ENCODE measurements at places on chromosomes 12 and 14.
A peak's percentile ranks its signal among the peaks of the same experiment; 100 is the strongest.

- no peak for DNase-seq
Measured at GRCh38 chr12:106897082-106897481, 58.6 kb upstream of the TMEM263 start.

DNA sequence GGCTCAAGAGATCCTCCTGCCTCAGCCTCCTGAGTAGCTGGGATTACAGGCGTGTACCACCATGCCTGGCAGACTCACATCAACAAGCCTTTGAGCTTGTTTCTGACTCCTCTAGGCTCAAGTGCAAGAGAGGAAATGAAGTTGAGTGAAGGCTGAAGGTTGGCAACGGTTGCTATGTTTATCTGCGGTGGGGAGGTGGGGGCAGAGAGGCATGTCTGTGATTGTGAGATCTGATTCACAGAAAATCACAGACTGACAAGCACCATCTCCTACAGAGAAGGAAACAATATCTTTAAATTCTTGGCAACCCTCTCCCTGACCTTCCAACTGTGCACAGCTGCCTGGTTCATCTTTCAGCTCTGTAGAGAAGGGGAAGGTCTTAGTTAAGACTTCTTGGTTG lies 22.1 kb upstream of the NINJ2 start:
- DNase-seq = peak; percentile 74

DNA sequence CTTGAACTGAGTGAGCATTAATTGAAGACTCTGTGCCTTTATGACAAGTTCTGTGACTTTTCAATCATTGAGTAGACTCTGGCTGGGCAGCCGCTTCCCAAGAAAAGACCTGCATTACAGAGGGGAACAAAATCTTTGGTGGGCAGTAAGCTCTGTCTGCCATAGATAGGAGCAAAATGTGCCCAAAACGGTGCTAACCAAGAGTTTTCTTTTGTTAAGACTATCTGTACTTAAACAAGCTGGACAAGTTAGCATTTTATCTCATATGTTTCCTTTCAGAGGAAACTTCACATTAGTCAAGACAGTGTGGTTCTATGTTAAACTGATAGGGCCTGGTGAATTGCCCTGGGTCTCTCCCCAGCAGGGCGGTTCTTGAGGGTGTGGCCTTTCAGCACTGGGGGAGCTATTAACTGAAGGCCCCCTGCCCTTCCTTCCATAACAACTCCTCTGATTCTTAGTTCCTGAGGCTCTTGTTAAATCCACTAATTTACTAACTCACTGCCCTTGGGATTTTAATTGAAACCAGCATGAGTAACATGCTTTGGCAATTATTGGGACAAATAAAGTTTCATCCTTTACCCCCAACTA lies 219.6 kb downstream of the KTN1 start:
- DNase-seq = no peak

GRCh38 chr12:126397071-126397581 lies 1331.9 kb downstream of the AACS start:
- no peak for DNase-seq

- DNase-seq = no peak
Measured at GRCh38 chr12:19994968-19995367, 373.4 kb upstream of the PDE3A start.

DNA sequence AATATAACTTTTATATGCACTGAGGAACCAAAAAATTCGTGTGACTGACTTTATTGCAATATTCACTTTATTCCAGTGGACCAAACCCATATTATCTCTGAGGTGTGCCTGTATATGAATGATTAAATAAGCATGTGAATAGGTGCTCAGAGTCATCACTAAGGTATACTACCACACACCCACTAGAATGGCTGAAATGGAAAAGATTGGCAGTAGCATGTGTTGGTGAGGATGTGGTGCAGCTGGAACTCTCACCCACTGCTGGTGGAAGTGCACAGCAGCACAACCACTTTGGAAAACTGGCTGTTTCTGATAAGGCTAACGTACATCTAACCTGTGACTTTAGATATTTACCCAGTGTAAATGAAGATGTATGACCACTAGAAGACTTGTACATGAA lies 36.8 kb downstream of the GOLGA5 start:
- no peak for DNase-seq

DNA sequence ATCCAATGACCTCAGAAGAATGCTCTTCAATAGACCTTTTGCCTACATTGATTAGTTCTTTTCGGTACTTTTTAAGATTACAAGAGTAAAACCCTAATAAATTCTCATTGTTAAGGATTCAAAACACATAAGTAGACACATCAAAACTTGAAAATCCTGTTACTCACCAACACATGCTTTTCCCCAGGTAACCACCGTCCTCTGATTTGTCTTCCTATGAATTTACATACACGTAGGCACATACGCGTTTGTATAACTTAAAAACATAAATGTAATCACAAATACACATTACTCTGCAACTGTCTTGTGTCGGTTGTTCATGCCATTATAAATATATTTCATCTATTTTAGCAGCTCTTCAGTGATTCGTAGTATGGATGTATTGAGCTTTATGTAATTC lies 910 bp upstream of the WASHC4 start:
- DNase-seq = no peak

- no peak for DNase-seq
Measured at GRCh38 chr12:88544991-88545980, 35.0 kb downstream of the KITLG start.

DNA sequence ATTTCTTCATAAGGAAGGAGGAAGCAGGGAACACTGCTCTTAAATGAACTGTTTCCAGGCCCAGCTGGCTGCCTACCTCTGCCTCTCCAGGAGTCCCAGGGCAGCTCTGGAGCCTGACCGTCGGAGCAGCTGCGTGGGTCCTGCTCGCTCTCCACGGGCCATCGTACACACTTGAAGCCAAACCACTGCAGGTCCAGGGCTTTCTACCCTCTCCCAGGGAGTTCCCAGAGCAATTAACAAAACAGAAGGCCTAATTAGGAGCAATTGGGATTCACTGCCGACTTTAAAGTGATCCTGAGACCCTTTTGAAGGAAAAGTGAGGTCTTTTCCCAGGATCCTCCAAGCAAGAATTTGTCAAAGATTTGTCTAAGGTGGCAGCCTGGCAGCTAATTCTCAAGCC lies 76.9 kb downstream of the OTX2 start:
- no peak for DNase-seq

DNA sequence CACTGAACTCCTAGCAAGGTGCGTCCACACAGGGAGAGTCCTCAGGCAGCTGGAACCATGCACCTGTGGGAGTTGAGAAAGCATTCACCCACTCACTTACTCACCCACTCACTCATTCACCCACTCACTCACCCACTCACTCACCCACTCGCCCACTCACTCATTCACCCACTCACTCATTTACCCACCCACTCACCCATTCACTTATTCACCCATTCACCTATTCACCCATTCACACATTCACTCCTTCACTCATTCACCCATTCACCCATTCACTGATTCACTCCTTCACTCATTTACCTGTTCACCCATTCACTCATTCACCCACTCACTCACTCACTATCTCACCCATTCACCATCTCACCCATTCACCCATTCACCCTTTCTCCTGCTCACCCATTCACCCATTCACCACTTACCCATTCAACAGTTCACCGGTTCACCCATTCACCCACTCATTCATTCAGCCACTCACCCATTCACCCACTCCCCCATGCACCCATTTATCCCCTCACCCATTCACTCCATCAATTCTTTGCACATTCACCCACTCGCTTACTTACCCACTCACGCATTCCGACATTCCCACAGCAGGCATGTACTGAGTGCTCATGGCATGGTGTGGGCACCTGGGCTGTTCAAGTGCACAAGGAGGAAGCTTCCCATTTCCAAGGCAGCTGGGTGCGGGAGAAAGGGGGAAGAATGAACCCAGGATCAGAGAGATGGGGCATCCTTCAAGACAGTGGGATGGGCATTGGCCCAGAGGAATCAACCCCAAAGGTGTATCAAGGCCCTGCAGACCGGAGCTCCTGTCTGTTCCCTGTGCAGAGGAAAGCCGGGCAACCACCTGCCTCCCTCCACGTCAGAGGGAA lies 135.2 kb upstream of the C14orf180 start:
- DNase-seq = no peak

- no peak for DNase-seq
Measured at GRCh38 chr12:98106031-98106683, 409.2 kb upstream of the TMPO start.

DNA sequence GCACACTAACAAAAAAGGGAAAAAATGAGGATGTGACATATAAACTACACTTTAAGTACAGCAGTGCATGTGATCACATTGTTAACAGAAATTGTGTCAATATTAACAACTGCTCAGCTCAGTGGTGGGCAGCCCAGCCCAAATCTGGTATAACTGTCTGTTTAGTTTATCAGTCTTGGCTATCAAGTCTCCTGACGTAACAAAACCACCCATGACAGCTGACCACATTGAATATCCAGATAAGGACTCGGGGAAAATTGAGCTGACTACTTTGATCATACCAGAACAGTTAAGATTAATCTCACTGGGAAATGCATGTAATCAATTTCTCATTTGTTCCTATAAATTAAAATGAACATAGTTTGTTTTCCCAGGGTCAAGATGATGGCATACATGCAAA lies 396.6 kb downstream of the SNAPC1 start:
- DNase-seq = no peak

DNA sequence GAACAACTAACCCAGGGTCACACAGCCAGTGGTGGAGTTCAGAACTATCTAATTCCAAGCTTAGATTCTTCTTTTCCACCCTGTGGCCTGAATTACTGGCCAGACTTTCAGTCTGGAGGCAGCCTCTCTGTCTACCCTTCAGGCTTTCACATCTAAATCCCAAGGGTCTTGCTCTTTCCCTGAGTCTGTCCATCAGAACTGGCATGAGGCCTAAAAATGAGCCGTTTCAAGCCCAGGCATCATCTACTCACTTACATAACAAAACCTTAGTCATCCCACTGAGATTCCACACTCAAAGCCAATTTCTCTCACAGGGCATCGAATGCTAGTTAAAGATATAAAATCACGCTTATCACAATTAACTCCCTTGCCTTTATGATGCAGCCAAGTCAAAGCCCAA lies 1.3 kb upstream of the PTGDR start:
- no peak for DNase-seq

- no peak for DNase-seq
Measured at GRCh38 chr14:60646226-60646818, 3.0 kb downstream of the SIX1 start.

DNA sequence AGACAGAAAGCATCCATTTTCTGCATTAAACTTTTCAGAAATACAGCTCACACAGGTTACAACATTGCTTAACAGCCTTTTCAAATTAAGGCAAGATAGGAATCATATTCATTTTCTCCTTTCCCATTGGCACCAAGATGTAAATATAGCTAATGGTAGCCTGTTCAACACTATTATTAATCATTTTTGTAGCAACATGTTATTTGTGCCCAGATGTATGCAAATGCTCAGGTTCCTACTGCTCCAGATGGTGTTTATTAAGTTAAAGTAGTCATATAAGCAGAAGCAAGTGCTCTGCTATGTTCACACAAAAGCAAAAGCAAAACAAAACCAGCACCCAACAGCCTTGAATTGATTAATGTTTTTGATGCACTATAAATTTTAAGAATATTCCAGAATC lies 1110.6 kb downstream of the SLC6A15 start:
- DNase-seq = no peak

- no peak for DNase-seq
Measured at GRCh38 chr14:32594766-32595165, 265.7 kb downstream of the AKAP6 start.

- DNase-seq = no peak
Measured at GRCh38 chr12:1749019-1749418, 58.1 kb downstream of the ADIPOR2 start.

- DNase-seq = no peak
Measured at GRCh38 chr14:52244997-52245396, 22.5 kb upstream of the PTGDR start.

GRCh38 chr14:22854963-22855724 lies 16.4 kb upstream of the LRP10 start:
- no peak for DNase-seq

- no peak for DNase-seq
Measured at GRCh38 chr12:10169104-10169503, 2.8 kb downstream of the OLR1 start.

DNA sequence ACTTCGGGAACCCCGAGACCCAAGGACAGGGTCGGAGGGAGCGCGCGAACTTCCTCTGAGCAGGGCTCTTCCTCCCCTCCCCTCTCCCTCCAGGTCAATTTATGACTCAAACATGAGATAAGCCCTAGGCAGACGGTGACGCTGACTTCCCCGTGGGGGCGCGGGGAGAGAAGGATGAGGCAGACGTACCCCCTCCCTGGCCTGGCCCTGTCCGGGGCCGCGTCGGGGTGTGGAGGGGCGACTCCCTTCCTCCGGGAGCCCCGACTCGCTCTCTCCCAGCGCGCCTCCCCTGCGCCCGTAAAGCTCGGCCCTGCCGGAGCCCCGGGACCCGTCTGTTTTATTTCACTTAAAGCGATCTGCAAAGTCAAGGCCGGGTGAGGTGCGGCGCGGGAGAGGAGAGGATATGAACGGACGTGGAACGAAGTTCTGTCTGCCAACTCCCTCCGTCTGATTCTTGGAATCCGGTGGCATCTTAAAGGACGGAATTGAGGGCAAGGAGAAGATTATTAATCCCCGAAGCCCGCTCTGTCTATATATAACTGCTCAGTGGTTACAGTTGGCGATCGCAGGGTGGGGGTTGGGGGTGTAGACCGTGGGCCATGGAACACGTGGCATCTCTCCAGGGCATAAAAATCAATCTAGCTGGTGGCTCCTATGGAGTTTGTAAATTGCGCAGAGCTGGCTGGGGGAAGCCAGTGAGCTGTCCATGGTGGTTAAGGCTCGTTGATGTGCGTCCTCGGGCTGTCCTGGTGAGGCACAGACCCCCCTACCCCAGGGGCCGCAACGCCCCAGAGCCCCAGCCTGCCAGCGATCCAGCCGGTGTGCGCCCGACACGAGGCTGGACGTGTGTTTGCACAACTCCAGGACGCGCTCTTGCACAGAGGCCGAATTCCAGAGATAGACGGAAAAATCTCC lies 2.9 kb upstream of the PTHLH start:
- no peak for DNase-seq

GRCh38 chr12:78951803-78952551 lies 87.4 kb downstream of the SYT1 start:
- DNase-seq = no peak

DNA sequence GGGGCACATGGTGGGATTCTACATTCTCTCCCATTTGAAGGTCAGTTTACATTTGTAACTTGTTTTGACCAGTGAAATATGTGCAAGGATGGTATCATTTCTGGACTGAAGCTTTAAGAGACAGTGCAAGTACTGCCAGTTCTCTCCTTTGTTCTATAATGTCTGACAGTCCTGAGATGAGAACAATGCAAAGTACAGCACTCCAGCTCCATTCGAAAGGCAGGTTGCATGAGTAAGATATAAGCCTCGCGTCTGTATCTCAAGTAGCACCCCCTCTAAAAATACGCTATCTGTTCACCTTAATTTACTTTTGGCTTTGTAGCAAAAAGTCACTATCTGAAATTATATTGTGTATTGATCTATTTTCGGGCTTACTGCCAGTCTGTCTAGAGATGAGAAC lies 1122.2 kb upstream of the TMEM132C start:
- DNase-seq = no peak

- no peak for DNase-seq
Measured at GRCh38 chr12:5395443-5396271, 36.3 kb upstream of the NTF3 start.
